A549 treated with CORT108297 at 1 μM for 4 hours (cell line): ENCODE measurements at places on chromosomes 4 and X. TPM values are rescaled to one million over a fixed set of nuclear protein-coding genes. Genes with fewer than 3 reads are reported as not detected.

MAGED4 gene
- 6.3 to 9.9 TPM (median 8.3 TPM) in 5 replicates for total RNA-seq

RPL36A gene
- 2,402 to 3,144 TPM (median 2,521 TPM) in 5 replicates for total RNA-seq

F8A3 gene
- 0.48 to 1.5 TPM (median 0.96 TPM) in 5 replicates for total RNA-seq

CC2D2A gene
- 11.6 to 14.9 TPM (median 12.9 TPM) in 5 replicates for total RNA-seq

TMPRSS11D gene
- total RNA-seq = not detected in 5 replicates

ADGRA3 gene
- total RNA-seq = 19.6 to 22.7 TPM (median 21.4 TPM) in 5 replicates

DSPP gene
- total RNA-seq = not detected in 5 replicates

RHOXF1 gene
- total RNA-seq = 0.10 TPM in 1 of 5 replicates, not detected in the others

TMPRSS11B gene
- not detected in 5 replicates for total RNA-seq

EMCN gene
- total RNA-seq = not detected in 5 replicates

BMX gene
- not detected in 5 replicates for total RNA-seq

SRPK3 gene
- 0.02 to 0.45 TPM (median 0.05 TPM) in 4 of 5 replicates, not detected in the other for total RNA-seq

DCX gene
- total RNA-seq = not detected in 5 replicates
